ENCODE measurements at places on chromosomes 7 and 10.

DNA sequence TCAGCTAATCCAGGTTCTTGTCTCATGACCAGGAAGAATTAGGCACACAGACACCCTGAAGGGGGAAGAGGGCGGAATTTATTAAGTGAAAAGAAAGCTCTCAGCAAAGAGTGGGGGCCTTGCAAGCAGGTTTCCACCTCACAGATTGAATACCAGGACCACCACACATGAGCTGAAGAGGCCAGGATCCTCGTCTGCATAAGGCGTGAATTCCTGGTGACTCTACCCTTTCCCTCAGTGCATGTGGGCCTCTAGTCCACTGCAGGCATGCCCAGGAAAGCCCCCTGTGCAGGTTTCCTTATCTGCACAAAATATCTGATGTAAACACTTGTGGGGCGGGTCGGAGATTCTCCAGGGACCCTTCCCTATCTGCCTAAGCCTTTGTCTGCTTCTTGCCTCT lies 782.1 kb upstream of the LRRN3 start:
- DNase-seq: no peak

DNA sequence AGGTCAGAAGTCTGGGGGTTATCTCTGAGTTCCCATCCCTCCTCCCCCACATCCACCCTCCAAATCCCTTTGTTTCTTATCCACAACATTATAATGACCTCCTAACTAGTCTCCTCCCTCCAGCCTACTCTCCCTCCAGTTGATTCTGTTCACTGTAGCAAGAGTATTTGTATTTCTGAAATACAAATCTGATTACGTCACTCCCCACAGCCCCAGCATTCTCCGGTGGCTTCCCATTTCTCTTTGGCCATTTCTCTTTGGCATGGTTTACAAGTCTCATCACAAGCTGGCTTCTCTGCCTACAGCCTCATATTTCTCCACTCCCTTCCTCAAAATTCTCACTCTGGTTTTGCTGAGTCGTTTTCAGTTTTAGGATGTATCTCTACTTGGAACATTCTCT lies 24.6 kb upstream of the MRPS33 start:
- no peak for DNase-seq

DNA sequence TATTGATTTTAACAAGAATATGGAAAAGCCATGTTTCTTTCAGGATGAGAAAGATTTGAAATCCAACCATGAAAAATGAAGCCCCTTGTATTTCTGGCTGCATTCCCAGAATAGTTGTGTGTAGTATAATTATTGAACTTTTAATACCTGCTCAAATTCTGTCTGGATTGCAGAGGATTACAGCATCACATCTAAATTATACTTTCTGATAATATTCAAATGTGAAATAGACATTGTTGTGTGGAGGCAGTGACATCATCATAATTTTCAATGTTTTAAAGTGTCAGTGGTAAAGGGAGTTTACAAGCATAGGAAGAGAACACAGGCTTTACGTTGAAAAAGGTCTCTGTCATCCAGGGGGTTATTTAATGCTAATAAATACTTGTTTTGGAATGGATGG lies 93.4 kb downstream of the POLL start:
- no peak for DNase-seq

- no peak for DNase-seq
Measured at GRCh38 chr7:101991860-101992259, 174.4 kb downstream of the CUX1 start.

DNA sequence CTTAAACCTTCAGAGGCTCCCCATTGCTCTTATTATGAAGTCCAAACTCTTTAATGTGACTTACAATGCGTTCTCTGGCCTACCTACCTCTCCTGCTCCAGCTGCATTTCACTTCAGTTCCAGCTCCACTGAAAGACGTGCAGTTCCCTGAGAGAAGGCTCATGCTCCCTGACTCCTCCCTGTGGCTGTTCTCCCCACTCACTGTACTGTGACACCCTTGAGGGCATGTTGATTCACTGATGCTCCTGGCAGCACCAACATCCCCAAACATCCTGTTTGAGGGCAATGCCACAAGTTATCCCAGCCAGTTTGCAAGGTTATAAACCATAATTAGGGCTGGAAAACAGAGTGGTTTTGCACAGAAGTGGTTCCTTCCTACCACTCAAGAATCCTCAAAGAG lies 111.2 kb downstream of the LSM5 start:
- DNase-seq: no peak

GRCh38 chr10:81109200-81109752 lies 571.6 kb downstream of the SH2D4B start:
- no peak for DNase-seq

DNA sequence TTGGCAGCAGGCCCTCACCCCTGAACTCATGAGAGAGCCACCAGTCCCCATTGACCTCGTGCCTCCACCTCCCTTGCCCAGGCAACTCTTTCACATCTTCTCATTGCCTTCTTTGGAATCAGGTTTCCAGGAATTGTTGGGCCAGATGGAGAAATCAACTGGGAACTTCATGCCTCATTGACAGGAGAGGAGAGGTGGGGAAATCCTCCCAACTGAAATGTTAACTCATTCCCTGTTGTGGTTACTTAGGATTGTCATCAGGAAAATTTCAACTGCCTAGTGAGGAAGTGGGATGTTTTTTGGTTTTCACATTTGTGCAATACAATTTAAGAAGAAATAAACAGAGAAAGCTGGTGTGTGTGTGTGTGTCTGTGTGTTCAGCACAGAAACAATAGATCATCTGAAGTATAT lies 106.6 kb upstream of the INHBA start:
- DNase-seq: no peak

- no peak for DNase-seq
Measured at GRCh38 chr7:50641442-50642405, 76.5 kb upstream of the DDC start.

- DNase-seq: no peak
Measured at GRCh38 chr10:127013691-127014473, 108.7 kb downstream of the DOCK1 start.

DNA sequence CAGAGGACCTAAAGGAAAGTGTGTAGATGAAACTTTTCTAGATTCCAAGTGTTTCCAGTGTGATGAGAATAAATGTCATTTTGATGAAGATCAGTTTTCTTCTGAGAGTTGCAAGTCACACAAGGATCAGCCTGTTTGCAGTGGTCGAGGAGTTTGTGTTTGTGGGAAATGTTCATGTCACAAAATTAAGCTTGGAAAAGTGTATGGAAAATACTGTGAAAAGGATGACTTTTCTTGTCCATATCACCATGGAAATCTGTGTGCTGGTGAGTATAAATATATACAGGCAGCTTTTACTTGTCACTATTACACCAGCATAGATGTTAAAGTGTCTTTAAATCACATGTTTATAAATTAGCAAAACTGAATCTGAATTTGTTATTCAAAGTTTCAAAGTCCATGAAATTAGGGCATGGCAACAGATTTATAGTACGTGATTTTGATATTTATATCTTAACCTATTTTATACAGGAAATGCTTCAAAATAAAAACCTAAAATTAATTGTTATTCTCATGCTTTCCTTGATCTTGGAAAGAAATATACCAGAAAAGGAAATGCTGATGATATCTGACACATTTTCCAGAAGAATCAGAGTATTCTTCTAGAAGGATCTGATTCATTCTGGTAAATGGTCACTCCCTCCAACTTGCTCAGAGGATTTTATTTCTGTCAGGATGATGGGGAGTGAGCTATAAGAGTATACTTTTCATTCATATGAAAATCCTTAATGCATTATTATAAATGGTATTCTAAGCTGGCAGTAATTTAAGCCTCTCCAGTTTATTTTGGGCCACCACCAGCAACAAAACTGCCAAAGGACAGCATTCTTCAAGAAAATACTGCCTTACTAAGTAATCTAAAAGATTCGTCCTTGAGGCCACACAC lies 71.4 kb downstream of the ITGB8 start:
- no peak for DNase-seq

- no peak for DNase-seq
Measured at GRCh38 chr7:84159435-84159834, 35.2 kb downstream of the SEMA3A start.

DNA sequence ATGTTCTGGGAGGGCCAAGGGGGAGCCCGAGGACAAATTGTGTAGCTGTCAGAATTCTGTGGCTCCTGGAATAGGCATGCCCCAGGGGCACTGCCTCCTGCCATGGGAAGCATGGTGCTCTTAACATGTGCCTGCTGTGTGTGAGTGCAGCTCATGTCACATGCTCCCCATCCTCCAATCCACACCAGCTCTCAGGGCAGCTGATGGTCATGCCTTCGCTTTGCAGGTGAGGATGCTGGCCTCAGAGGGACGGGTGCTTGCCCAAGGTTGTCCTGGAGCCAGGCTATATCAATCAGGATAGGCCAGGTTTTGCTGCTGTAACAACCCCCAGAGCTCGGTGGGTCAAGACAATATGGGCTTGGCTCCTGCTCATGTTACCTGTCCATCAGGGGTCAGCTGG lies 303.4 kb downstream of the RPS24 start:
- no peak for DNase-seq

DNA sequence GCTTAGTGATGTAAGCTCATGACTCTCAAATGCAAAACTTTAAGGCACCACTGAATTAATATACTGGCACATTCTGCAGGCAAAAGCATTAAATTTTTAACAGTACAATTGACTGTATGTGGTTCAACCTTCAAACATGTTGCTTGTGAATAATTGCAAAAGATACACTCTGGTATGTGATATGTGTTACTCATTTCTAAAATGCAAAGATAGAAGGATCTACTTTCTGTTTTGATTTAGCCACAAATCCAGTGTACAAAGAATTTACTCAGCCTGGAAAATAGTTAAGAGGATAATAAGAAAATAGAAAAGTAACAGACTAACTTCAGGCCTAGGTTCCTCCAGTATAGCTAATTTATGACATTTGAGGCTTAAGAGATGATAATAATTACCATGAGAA lies 66.6 kb upstream of the NOBOX start:
- no peak for DNase-seq

DNA sequence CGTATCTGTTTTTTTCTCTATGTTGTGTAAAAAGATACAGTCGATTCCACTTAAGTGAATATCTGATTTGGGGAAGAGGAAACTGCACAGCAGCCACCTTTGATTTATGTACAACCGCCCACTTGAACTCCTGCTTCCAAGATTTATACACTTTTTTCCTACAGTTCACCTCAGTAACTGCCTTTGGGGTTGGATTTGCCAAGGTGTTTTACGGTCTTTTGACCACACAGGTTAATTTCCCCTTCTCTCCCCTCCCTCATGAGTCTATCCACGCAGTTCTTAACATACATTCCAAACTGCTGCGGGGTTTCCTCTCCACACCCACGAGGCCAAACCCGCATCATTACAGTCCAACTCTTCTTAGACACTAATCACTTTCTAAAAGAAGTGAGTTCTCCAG lies 277.0 kb downstream of the USP6NL start:
- no peak for DNase-seq

DNA sequence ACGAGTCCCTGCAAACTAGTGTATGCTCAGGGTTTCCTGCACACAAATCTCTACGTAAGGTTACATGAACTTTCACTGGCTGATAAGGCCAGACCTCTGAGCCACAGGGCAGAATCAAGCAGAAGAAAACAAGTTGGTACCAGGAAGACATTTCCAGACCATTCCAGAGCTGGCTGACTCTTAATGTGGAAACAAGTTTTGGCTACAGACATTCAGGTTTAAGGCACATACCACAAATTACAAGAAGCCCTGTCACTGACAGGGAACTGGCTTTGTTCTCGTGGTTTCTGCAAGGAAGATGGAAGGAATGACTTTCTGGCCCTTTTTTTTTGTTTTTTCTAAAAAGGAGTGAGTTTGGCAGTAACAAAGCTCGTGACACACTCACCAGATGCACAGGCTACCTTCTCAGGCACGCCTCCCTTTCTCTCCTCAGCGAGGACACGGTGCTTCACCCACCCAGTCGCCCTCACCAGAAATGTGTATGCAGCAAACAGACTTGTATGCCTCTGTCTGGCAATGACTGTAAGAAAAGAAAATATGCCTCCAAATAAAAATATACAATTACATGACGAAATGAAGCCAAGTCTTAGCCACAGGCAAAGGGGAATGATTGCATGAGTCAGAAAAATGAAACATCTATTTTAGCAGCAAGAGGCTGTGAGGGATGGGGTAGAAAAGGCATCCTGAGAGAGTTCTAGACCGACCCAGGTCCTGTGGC lies 22.6 kb downstream of the PLAC9 start:
- DNase-seq: no peak

DNA sequence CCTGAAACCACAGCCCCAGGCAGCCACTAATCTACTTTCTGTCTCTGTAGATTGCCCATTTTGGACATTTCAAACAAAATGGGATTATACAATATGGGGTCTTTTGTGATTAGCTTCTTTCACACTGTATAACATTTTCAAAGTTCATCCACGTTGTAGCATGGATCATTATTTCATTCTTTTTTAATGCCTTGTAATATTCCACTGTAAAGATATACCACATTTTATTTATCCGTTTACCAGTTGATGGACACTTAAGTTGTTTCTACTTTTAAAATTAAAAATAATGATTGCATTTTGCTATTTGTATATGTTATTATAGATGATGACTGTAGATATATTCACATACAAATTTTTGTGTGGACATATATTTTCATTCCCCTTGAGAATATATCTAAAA lies 60.7 kb downstream of the CUBN start:
- no peak for DNase-seq

- DNase-seq: no peak
Measured at GRCh38 chr7:1052031-1052818, 7.9 kb downstream of the GPR146 start.

- DNase-seq: no peak
Measured at GRCh38 chr10:81847675-81848074, 27.3 kb upstream of the NRG3 start.

GRCh38 chr7:117645481-117646165 lies 165.8 kb downstream of the CFTR start:
- DNase-seq: no peak

DNA sequence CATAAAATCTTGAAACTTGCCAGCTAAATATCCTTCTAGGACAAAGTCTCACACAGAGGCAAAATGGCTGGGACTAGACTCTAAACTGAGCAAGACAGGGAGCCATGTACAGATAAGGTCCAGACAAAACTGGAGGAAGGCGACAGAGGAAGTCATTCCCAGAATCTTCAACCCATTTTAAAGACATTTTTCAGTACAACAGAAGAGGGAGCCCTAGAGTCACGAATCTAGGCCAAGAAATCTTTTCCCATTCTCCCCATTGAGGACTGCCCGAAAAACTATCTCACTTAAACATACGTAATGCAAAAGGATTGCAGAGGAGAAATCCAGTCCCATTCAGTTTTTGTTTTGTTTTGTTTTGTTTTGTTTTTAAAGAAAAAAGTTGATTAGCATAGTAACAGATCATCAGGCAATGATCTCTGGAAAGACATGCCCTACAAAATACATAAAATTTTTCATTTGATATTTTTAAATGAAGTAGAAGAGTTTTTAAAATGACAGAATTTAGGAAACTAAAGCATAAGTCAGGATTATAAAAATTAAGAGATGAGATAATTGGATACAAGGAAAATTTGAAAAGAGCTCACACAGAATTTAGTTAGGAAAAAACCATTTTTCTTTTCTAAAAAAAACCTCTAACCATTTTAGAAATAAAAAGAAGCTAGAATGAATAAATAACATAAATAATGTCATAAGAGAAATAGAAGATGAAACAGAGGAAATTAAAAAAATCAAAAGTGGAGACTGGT lies 16.9 kb upstream of the PRF1 start:
- no peak for DNase-seq

- no peak for DNase-seq
Measured at GRCh38 chr7:128963327-128963757, 25.6 kb downstream of the IRF5 start.

GRCh38 chr7:25579778-25580075 lies 351.4 kb upstream of the NPVF start:
- DNase-seq: no peak

GRCh38 chr7:117780832-117781231 lies 92.4 kb downstream of the CTTNBP2 start:
- DNase-seq: no peak

All from GM19239 (cell line).